CD4-positive, alpha-beta T cell treated with Interleukin-21 for 1 hour (primary cell): ENCODE measurements at places on chromosomes 11 and 22.

- peak; percentile 73 for DNase-seq
Observed at GRCh38 chr22:38180841-38181452, 683 bp downstream of the PLA2G6 start.

GRCh38 chr11:63491240-63491587 lies 247 bp upstream of the PLAAT5 start:
- DNase-seq: no peak

- no peak for DNase-seq
Observed at GRCh38 chr11:5968394-5968793, at the start of gene OR56A5. Gene OR56A5, minus strand, starts transcription at chr11:5968494. Its CDS starts 0 bp downstream, at chr11:5968494.

GRCh38 chr11:79382301-79383050 lies 58.4 kb downstream of the TENM4 start:
- DNase-seq: no peak

DNA sequence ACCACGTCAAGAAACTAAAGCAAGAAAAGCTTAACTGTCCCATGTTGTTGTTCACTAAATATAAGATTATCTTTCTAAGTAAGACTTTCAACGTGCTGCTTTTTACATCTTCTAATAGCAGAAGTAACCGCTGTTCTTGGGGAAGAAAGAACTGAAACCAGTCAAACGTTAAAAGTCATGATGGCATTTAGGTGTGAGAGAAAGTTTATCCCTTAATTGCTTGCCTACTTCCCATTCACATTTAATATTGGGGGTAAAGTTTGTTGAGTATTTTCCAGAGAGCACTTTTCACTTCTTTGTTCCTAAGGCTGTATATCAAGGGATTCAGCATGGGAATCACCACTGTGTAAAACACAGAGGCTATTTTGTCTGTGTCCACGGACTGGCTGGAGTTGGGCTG lies 970 bp downstream of the OR5B21 start:
- no peak for DNase-seq

DNA sequence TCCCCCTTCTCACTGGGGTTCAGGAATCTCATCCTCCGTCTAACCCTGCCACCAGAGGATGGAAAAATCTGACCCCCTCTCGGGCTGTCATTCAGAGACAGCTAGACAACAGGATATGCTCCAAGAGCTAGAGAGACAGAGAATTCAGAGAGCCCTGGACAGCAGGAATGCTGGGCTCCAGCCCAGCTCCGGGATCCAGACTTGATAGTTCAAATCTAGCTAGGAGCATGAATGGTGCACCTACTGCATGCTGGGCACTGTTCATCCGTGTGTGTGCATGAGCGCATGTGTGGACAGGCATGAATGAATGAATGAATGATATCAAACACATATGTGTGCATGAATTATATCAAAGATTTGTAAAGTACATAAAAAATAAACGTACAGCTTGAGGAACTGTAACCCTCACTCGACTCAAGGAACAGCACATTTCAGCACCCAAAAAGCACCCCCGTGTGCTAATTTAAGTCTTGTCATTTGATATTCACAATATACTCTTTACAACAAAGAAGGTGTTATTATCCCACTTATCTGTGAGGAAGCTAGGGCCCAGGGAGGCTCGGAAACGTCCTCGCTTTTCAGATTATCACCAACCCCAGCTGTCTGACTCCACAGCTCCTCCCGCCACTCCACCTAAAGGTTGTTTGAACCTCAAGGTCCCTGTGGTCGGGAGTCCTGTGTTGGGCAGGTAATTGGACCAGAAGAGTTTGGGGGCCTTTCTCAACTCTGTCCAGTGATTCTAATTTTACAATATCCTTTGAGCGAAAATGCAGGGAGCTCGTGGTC lies 640 bp upstream of the VSIG10L2 start:
- DNase-seq: no peak

GRCh38 chr11:29217901-29218300 lies 798.9 kb downstream of the KCNA4 start:
- no peak for DNase-seq

DNA sequence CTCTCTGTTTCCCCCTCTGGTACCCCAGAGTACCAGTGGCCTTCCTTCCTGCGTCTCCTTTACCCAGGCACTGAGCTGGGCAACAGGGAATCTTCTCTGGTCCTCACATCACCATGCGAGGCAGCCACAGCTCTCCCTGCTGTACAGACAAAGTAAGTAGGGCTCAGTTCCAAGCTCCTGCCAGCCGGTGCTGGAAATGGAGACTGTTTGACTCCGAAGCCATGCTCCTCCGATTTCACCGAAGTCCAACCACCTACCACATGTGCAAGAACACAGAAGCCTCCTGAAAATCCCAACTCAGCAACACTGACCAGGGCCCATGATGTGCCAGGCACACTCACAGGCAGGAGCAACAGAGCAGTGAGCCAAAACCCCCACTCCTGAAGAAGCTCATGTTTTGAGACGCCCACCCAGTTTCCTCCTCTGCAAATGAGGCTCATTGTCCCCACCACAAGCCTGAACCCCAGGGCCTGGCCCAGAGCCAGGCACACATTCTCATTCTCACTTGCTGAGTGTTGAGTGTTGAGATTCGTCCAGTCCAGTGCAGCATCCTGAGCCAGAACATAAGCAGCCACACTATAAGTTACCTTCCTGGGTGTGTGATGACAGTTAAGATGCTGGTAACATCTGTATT lies 156.0 kb downstream of the MPPED1 start:
- no peak for DNase-seq

- no peak for DNase-seq
Observed at GRCh38 chr11:104570078-104570701, 328.1 kb downstream of the CASP12 start.

GRCh38 chr11:20617346-20618005 lies 18.1 kb downstream of the SLC6A5 start:
- DNase-seq: no peak
